Activated naive CD8-positive, alpha-beta T cell treated with anti-CD3 and anti-CD28 coated beads, Interleukin-2, amount 10 ng/mL, durations not matched to agents 7 days and 5 days (primary cell): ENCODE measurements at places on chromosomes 4 and X. TPM values are rescaled to one million over a fixed set of nuclear protein-coding genes. Genes with fewer than 3 reads are reported as not detected.

- no peaks in the 10 kb centered on the region for H3K36me3 ChIP-seq
- peaks cover 13% of the 10 kb centered on the region for H3K27me3 ChIP-seq
- H3K4me3 ChIP-seq: no peak overlapping the region
- peaks cover 3% of the 10 kb centered on the region for H3K4me1 ChIP-seq
- no peak overlapping the region for H3K27ac ChIP-seq
These were observed 25.2 kb upstream of the PNMA5 start for GRCh38 chrX:153019166-153019565.

- H3K4me1 ChIP-seq: peaks cover 2% of the 10 kb centered on the region
- H3K27me3 ChIP-seq: peaks cover 20% of the 10 kb centered on the region
- peak; percentile 72 for DNase-seq
- no peak within 1 kb of the TSS for H3K27ac ChIP-seq
- no peaks in the 10 kb centered on the region for H3K36me3 ChIP-seq
These were observed at the start of gene EDA for GRCh38 chrX:69615779-69616456. Gene EDA (plus strand): TSS chrX:69616113.

- peaks cover 20% of the 10 kb centered on the region for H3K36me3 ChIP-seq
- peak overlapping the region; percentile 89 for H3K27ac ChIP-seq
- no peaks in the 10 kb centered on the region for H3K27me3 ChIP-seq
- DNase-seq: no peak
- H3K4me3 ChIP-seq: peak overlapping the region; percentile 73
These were observed 110.8 kb downstream of the AFAP1 start for GRCh38 chr4:7828793-7829301.

DNA sequence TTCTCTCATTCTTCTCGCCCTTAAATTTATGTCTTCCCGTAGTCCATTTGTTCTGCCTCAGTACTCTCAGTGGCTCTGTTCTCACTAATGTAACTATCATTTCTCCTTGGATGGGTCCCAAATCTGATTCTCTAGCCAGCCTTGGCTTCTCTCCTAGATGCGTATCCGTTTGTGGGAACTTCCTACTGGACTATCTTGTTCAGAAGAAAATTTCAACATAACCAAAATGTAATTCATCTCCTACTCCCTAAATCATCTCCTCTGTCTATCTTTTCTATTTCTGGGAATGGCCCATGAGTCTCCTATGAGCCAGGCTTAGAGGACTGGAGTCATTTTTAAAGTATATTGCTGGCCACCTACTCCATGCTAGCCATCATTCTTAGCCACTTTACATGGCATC, 4.4 kb upstream of the C4orf36 start:
- H3K36me3 ChIP-seq: no peaks in the 10 kb centered on the region
- no peak for DNase-seq
- H3K4me1 ChIP-seq: peaks cover 1% of the 10 kb centered on the region
- peaks cover 11% of the 10 kb centered on the region for H3K27me3 ChIP-seq

GRCh38 chrX:73215246-73215645, 595 bp upstream of the NAP1L2 start:
- H3K27me3 ChIP-seq: peaks cover 3% of the 10 kb centered on the region
- H3K4me1 ChIP-seq: peaks cover 5% of the 10 kb centered on the region
- H3K27ac ChIP-seq: peak overlapping the region; percentile 60
- peak overlapping the region; percentile 88 for H3K4me3 ChIP-seq

DNA sequence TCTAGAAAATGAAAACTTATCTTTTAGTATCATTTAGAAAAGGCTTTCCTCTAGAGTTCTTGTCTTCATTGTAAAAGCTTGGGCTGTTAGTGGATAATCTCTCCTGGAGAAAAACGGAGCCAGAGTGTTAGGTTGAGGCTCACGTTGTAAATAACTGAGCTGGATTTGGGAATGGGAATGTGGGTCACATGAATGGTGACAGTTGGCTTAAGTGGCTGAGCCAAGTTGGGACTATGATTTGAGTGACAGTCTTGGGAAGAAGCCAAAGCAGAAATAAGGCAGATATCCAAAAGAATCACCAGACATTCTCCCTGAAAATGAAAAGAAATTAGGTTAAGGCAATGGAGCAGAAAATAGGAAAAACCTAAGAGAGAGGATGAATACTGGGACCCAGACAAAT, 33.6 kb upstream of the PDGFC start:
- H3K4me3 ChIP-seq: no peak overlapping the region
- no peaks in the 10 kb centered on the region for H3K4me1 ChIP-seq
- no peak for DNase-seq
- H3K27ac ChIP-seq: no peak overlapping the region
- H3K27me3 ChIP-seq: no peaks in the 10 kb centered on the region

DNA sequence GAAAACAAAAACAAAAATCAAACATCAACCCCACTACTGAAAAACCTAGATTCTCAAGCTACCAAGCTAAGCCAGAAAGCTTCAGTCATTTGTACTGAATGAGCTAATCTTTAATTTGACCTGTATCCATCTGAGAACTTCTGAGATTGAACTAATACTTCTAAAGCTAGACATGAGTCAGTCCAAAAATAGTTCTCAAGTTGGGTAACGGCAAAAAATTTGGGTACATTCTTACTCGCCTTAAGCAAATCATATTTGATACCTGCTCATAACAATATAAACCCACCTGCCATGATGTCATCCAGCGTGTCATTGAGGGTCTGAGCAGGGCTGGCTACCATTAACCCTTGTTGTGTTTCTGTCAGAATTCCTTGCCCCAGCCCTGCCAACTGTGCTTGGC, 69.7 kb upstream of the COX18 start:
- H3K4me1 ChIP-seq: peaks cover 5% of the 10 kb centered on the region
- no peaks in the 10 kb centered on the region for H3K27me3 ChIP-seq
- H3K4me3 ChIP-seq: no peak overlapping the region
- H3K27ac ChIP-seq: no peak overlapping the region
- DNase-seq: no peak

GRCh38 chr4:71283642-71284257, 55.1 kb upstream of the SLC4A4 start:
- no peak overlapping the region for H3K4me3 ChIP-seq
- H3K4me1 ChIP-seq: no peaks in the 10 kb centered on the region
- no peaks in the 10 kb centered on the region for H3K36me3 ChIP-seq
- no peak overlapping the region for H3K27ac ChIP-seq

DNA sequence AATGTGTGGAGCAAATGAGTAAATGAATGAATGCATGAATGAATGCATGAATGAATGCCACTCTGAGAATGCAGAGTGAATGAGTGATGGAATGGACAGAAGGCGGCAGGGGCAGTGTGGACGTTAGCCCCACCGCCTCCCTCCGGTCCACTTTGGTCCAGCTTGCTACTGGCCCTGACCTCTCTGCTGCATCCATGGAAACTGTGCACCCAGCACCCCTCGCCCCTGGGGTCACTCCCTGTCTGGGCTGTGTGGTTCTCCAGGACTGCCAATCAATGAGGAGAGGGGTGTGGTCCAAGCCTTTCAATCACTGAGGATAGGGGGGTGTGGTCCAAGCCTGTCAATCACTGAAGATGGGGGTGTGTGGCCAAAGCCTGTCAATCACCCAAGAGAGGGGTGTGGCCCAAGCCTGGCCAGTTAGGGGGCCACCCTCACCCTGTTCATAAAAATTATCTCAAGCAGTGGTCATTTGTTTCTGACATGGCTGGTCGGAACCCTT, 39.2 kb upstream of the ASMTL start:
- peaks cover 25% of the 10 kb centered on the region for H3K4me1 ChIP-seq
- no peaks in the 10 kb centered on the region for H3K27me3 ChIP-seq
- peaks cover 36% of the 10 kb centered on the region for H3K36me3 ChIP-seq
- peak overlapping the region; percentile 51 for H3K27ac ChIP-seq
- H3K4me3 ChIP-seq: no peak overlapping the region

- no peaks in the 10 kb centered on the region for H3K36me3 ChIP-seq
- no peaks in the 10 kb centered on the region for H3K4me1 ChIP-seq
- no peak overlapping the region for H3K27ac ChIP-seq
- H3K27me3 ChIP-seq: no peaks in the 10 kb centered on the region
These were observed 902 bp downstream of the KLHL4 start for GRCh38 chrX:87518504-87518903.

GRCh38 chr4:85807247-85807950, 332.4 kb downstream of the ARHGAP24 start:
- no peak overlapping the region for H3K4me3 ChIP-seq
- H3K27me3 ChIP-seq: no peaks in the 10 kb centered on the region
- H3K4me1 ChIP-seq: no peaks in the 10 kb centered on the region

- peaks cover 16% of the 10 kb centered on the region for H3K36me3 ChIP-seq
- H3K27ac ChIP-seq: no peak overlapping the region
- DNase-seq: no peak
- H3K4me1 ChIP-seq: no peaks in the 10 kb centered on the region
These were observed 37.0 kb upstream of the GPRIN3 start for GRCh38 chr4:89344571-89344970.

DNA sequence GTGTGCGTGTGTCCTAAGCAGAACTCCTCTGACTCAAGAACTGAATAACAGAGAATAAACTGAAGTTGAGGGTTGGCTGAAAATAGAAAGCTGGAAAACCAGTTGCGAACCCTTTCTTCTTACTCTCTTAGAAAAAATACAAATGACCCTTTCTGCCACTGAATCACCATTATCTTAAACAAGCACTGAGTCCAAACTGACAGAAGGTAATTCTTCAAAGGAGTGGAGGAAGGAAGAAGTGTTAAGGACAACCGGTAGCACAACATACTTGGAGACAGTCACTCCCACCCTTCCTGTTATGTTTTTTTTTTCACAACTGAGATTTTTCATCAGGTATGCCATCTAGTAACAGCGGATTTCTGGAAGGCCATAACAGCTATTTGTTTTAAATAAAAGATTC, 38.1 kb downstream of the HELQ start:
- DNase-seq: no peak
- H3K27me3 ChIP-seq: no peaks in the 10 kb centered on the region
- H3K4me1 ChIP-seq: no peaks in the 10 kb centered on the region
- peaks cover 25% of the 10 kb centered on the region for H3K36me3 ChIP-seq

GRCh38 chr4:173498023-173498422, 32.0 kb downstream of the HAND2 start:
- H3K27ac ChIP-seq: no peak overlapping the region
- H3K27me3 ChIP-seq: peaks cover 76% of the 10 kb centered on the region
- H3K4me1 ChIP-seq: peaks cover 13% of the 10 kb centered on the region
- peaks cover 2% of the 10 kb centered on the region for H3K36me3 ChIP-seq
- no peak overlapping the region for H3K4me3 ChIP-seq

DNA sequence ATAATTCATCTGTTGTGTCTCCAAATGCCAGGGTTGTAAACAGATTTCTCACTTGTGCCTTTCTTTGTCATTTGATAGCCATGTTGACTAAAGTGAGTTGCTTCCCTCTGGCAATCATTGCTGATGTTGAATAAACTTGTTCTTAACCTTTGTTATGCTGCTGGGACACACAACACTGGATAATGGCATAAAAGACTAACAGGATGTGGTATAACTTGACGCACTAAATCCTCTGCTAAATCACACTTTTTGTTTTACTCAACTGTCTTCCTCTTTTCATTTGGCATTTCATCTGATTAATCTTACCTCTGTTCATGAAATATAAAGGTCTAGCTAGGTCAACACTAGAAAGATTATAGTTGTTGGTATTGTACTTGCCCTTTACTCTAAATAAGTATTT, 17.6 kb upstream of the CXCL5 start:
- H3K4me3 ChIP-seq: no peak overlapping the region
- H3K4me1 ChIP-seq: peaks cover 9% of the 10 kb centered on the region
- H3K36me3 ChIP-seq: no peaks in the 10 kb centered on the region

DNA sequence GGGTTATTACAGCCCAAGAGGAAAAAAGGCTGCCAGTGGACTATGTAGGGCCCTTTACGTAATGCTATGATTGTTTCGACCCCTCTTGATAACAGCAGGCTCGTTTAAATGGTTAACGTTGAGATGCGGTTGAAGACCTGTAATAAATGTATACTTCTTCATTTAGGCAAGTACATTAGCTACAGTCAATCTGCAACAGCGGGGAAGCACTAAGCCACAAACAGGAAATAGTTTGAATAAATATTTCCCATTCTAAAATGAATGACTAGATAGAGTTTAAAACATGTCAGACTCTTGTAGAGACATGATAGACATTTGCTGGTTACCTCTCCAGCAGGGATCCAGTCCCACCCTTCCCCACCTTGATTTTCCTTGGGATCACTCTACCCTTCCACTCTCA, 38.1 kb upstream of the STIM2 start:
- no peak for DNase-seq
- peaks cover 8% of the 10 kb centered on the region for H3K4me1 ChIP-seq
- H3K27ac ChIP-seq: no peak overlapping the region
- no peak overlapping the region for H3K4me3 ChIP-seq

GRCh38 chrX:9855561-9856283, 69.5 kb downstream of the SHROOM2 start:
- H3K36me3 ChIP-seq: no peaks in the 10 kb centered on the region
- H3K27me3 ChIP-seq: peaks cover 17% of the 10 kb centered on the region
- peaks cover 4% of the 10 kb centered on the region for H3K4me1 ChIP-seq
- H3K4me3 ChIP-seq: no peak overlapping the region

- no peaks in the 10 kb centered on the region for H3K4me1 ChIP-seq
- H3K4me3 ChIP-seq: no peak overlapping the region
- no peak overlapping the region for H3K27ac ChIP-seq
- H3K27me3 ChIP-seq: no peaks in the 10 kb centered on the region
These were observed 45.7 kb downstream of the ZNF721 start for GRCh38 chr4:453267-453666.

DNA sequence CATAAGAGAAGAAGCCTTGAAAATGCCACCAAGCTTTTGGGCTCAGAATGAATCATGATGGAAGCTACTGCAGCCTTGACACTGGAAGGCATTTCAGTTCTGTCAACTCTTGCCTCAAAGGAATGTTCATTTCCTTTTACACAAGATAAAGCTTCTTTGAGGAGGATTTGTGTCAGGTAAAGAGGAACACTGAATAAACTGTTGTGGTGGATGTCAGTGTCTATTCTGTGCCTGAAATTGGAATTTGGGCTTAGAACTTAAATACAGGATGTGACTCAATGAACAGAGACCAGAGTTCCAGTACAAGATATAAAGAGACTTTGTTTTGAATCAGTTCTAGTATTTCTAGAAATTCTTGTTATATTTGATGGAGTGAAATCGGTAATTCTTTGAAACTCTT, 313.2 kb downstream of the PACRGL start:
- H3K27me3 ChIP-seq: no peaks in the 10 kb centered on the region
- no peak overlapping the region for H3K27ac ChIP-seq
- no peak overlapping the region for H3K4me3 ChIP-seq
- no peaks in the 10 kb centered on the region for H3K36me3 ChIP-seq
- H3K4me1 ChIP-seq: no peaks in the 10 kb centered on the region

The BEX4 gene
- total RNA-seq: 25.6 TPM

The GPR173 gene
- 0.08 TPM for total RNA-seq

The GRK4 gene
- 3.4 TPM for total RNA-seq

The SSX1 gene
- total RNA-seq: not detected

The ZNF630 gene
- total RNA-seq: 3.7 TPM

The CDKL5 gene
- 2.2 TPM for total RNA-seq

The RBM41 gene
- 19.7 TPM for total RNA-seq

The GABRQ gene
- not detected for total RNA-seq
